ENCODE measurements at places on chromosomes 6 and 20.
A peak's percentile ranks its signal among the peaks of the same experiment; 100 is the strongest.

GRCh38 chr6:43020847-43021246 lies 576 bp upstream of the RRP36 start:
- DNase-seq: no peak

DNA sequence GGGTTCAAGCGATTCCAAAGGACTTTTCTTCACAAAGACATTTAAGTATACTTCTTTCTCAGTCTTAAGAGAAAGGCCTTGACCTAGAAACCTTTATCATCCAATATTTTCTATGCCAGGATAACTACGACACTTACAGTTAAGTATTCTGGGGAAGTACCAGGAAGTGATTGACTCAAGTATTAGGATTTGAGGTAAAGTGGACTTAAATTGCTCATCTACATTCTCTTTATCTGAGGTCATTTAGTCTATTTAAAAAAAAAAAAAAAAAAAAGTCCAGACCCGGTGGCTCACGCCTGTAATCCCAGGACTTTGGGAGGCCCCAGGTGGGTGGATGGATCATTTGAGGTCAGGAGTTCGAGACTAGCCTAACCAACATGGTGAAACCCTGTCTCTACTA lies 114.7 kb downstream of the ZFAND3 start:
- no peak for DNase-seq

GRCh38 chr6:62162858-62163257 lies 123.2 kb downstream of the KHDRBS2 start:
- no peak for DNase-seq

DNA sequence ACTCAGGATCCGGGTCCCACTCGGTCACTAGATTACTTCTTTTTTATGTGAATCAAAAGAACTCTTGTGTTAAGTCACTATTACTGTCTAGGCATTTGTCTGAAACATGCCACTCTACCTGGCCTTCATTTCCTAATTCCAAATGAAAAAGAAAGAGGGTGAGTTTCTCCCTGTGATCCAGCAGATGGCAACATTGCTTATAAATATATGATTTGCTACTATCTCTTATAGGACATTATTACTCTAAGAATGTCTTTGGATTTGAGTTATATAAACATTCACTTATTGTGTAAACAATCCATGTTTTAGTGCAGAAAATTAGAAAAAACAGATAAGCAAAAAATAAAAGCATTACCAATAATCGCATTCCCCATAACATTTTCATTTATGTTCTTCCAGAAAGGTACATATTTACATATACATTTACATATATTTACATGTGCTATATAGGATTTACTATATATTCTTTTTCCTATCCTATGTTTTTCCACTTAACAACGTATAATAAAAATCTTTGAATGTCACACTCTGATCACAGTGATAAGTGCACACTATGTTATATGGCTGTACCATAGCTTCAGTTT lies 66.9 kb downstream of the FAXC start:
- DNase-seq: peak; percentile 30

GRCh38 chr20:23753589-23753988 lies 2.9 kb upstream of the CST1 start:
- DNase-seq: no peak

GRCh38 chr6:125792680-125793079 lies 1.9 kb downstream of the NCOA7 start:
- peak; percentile 74 for DNase-seq

DNA sequence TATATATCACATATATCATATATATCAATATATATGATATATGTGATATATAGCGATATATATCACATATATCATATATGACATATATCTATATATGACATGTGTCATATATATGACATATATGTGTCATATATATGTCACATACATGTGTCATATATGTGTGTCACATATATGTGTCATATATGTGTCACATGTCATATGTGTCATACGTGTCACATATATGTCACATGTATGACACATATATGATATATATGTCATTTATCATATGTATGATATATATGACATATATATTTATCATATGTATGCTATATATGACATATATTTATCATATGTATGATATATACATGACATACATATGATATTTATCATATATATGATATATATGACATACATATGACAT lies 27.6 kb upstream of the ZNF292 start:
- no peak for DNase-seq

GRCh38 chr6:7230956-7231713 lies 81.9 kb downstream of the SSR1 start:
- no peak for DNase-seq

DNA sequence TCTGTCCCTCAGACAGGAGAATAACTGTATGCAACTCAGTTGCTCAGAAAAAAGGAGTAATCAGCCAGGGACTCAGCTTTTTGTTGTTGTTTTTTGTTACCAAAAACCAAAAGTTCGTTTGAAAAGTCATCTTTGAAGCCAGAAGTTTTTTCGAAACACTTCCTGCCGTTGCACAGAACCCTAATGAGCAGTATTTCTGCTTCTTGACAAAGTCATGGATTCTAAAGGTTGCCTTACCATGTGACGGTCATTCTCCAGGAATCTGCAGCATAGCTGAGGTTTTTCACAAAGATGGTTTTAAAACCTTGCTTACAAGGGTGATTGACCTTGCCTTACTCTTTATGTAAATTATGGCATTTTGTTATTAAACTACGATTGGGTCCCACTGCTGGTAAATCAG lies 1.9 kb downstream of the RAB32 start:
- peak; percentile 67 for DNase-seq

DNA sequence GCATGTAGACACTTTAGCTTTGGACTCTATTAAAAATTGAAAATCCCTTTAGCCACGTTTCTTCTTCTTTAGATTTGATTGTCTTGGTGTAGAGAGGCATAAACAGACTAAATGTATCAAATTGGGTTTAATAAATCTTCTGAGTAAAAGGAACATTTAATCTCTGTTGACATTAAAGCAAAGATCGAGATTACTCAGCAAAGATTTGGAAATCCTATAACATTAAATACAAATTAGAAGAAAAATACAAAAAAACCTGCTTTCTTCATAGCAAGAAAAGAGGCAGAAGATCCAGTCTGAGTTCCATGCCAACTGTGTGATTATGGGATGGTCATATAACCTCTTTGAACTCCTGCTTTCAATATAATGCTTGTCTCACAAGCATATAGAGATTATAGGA lies 172.3 kb downstream of the GJA1 start:
- no peak for DNase-seq

- no peak for DNase-seq
Observed at GRCh38 chr20:1842281-1842680, 52.9 kb upstream of the SIRPA start.

DNA sequence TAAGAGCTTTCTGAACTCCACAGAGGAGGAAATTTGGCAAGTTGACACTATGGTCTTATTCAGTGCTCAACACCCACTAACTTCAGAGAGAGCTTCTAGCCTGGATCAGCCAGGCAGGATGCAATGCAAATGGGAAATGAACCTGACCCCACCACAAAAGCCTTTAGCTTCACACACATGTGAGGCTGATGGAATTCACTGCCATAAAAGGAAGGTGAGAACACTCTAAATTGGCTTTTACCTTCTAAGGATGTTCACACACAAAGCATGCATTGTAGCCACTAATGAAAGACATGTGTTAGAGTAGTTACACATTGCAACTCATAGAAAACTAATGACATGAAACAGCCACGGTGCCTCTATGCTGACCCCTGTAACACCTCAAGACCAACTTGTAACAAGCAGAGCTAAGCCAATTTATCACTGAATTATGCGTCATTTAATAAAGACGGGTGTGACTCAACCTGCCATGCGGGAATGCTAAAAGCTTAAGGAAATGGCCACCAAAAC lies 262.1 kb downstream of the HACE1 start:
- peak; percentile 4 for DNase-seq

- DNase-seq: no peak
Observed at GRCh38 chr20:59361411-59361810, 61.0 kb downstream of the EDN3 start.

GRCh38 chr6:41622206-41622988 lies 15.9 kb upstream of the MDFI start:
- DNase-seq: no peak

GRCh38 chr6:5653801-5654200 lies 352.9 kb downstream of the NRN1 start:
- DNase-seq: no peak

GRCh38 chr6:129903082-129903481 lies 42.0 kb upstream of the TMEM244 start:
- DNase-seq: peak; percentile 5

GRCh38 chr20:61937146-61937962 lies 128.3 kb downstream of the TAF4 start:
- DNase-seq: no peak

DNA sequence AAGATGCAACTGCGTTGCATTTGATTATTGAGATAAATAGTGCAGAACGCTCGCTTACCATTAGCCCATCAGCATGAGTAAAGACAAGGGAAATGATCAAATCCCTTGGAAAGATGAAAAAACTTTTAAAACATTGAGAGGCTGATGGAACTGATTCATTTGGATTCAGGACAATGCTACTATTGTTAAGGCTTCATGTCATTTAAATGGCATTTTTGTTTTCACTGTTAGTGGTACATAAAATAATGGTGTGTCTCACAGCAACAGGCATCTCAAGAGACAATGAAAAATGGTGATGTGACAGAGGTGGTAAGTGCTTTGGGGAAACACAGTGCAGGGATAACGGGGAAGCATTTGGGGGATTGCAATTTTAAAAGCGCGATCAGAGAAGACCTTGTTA lies 159.7 kb upstream of the KCNG1 start:
- DNase-seq: no peak

- DNase-seq: no peak
Observed at GRCh38 chr6:169161572-169162167, 92.0 kb downstream of the THBS2 start.

GRCh38 chr6:1393641-1394283 lies 4.4 kb downstream of the FOXF2 start:
- DNase-seq: no peak

- no peak for DNase-seq
Observed at GRCh38 chr6:72976484-72976883, 248.8 kb downstream of the KHDC1L start.

GRCh38 chr6:149452037-149452939 lies 32.5 kb downstream of the ZC3H12D start:
- DNase-seq: no peak

DNA sequence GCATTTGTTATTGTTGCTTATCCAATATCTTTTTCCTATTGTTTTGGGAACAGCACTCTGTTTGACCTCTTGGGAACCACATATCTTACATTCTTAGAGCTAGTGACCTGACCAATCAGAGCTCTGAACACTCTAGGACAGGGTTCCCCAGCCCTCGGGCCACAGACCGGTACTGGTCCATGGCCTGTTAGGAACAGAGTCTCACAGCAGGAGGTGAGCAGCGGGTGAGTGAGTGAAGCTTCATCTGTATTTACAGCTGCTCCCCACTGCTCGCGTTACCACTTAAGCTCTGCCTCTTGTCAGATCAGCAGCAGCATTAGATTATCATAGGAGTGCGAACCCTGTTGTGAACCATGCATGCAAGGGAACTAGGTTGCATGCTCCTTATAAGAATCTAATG lies 226.0 kb upstream of the TSHZ2 start:
- no peak for DNase-seq

- peak; percentile 32 for DNase-seq
Observed at GRCh38 chr6:4640139-4640538, 136.1 kb upstream of the CDYL start.

DNA sequence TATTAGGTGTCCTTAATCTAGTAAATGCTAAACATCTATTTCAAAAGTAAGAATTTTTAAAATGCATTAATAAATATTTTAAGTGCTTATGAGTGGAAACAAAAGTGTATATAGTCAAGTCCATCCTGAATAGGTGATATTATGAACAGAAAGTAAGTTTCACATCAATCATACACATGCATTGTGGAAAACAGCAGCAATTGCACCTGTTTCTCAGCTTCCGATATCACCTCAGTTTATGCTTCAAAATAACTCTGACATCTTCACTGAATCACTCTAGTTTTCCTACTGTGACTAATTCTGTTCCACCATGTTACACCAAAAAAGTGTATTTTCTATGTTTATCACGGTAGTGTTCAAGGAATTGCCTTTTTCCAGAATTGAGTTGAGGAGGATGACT lies 172.6 kb upstream of the MANEA start:
- no peak for DNase-seq

DNA sequence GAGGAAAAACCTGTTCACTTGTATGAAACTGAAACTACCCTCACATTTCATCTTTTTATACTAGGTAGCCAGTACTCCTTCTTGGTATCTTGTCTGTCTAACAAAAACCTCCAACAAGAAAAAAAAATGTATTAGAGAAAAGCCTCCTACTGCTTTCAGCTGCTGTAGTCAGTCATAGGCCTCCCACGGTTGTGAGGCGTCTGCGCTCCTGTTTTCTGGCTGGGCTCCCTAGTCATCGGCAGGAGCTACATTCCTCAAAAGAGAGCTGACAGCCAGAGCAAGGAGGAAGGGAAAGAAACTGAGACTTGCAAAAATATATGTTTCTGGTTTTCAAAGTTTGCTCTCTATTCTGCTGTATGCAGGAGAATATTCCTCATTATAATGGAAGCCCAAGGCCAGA lies 517.0 kb downstream of the LMBRD1 start:
- DNase-seq: no peak

DNA sequence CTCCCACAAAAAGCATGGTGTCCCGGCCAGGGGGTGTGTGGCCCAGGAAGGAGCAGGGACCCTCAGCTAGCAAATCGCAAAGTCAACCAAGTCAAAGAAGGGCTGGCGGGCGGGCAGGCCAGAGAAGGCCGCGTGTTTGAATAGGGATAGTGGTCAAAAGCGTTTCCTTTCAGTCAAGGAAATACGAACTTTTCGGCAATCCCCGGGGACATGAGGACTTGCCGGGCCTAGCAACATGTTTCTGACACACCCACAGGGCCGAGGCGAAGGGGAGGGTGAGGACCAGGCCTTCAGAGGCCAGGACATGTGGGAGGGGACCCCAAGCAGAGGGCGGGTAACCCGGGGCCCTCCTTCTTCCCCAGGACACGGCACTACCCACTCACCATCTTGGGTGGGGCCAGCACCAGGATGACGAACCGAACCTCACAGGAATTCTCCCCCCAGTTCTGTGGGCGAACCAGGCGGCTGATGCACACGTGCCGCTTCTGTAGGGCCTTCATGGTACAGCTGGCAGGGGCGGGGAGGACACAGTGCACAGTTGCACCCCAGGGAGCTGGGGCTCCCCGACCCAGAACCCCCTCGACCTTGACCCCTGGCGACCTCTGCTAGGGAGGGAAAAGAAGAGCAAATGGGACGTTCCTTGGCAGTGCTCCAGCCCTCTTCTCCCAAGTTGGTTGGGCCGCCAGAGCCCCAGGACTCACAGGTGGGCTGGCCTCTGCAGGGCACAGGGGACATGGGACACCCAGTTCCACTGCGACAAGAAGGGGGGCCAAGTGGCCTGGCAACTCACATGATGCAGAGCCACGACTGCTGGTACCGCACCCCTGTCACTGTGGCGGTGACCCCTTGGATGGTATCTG lies 5.6 kb downstream of the SLC4A11 start:
- DNase-seq: no peak

- no peak for DNase-seq
Observed at GRCh38 chr6:155388591-155388990, 67.0 kb downstream of the NOX3 start.

DNA sequence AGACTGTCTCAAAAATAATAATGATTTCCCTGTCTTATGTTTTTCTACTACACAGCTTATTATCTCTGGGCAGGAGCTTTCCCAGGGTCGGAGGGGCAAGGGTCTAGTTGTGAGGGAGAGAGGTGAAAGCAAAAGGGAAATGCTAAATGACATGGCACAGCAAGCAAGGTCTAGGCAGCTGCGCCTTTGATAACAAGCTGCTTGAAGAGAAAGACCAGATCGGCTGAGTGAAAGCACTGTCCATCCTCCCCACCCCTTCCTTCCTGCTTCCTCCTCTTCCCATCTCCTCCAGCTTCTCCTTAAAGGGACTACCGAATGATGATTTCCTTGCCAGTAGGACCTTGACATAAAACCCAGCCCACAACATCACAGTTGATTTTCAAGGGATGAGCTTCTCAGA lies 158.1 kb upstream of the AKAP12 start:
- no peak for DNase-seq

Measured in fibroblast of the aortic adventitia (primary cell).